ENCODE measurements at places on chromosomes 4 and X.

GRCh38 chrX:39475372-39475771, 622.4 kb downstream of the BCOR start:
- DNase-seq = no peak

GRCh38 chrX:123475068-123475724, 257.7 kb downstream of the THOC2 start:
- DNase-seq = no peak

- DNase-seq = no peak
Measured at GRCh38 chrX:20680998-20681397, 414.3 kb upstream of the RPS6KA3 start.

- no peak for DNase-seq
Measured at GRCh38 chr4:80322716-80323115, 12.8 kb upstream of the CFAP299 start.

GRCh38 chr4:104559502-104559901, 64.8 kb upstream of the CXXC4 start:
- no peak for DNase-seq

- DNase-seq = no peak
Measured at GRCh38 chr4:136706942-136707341, 825.4 kb downstream of the PCDH18 start.

- DNase-seq = no peak
Measured at GRCh38 chr4:76272073-76272472, 20.6 kb downstream of the FAM47E start.

DNA sequence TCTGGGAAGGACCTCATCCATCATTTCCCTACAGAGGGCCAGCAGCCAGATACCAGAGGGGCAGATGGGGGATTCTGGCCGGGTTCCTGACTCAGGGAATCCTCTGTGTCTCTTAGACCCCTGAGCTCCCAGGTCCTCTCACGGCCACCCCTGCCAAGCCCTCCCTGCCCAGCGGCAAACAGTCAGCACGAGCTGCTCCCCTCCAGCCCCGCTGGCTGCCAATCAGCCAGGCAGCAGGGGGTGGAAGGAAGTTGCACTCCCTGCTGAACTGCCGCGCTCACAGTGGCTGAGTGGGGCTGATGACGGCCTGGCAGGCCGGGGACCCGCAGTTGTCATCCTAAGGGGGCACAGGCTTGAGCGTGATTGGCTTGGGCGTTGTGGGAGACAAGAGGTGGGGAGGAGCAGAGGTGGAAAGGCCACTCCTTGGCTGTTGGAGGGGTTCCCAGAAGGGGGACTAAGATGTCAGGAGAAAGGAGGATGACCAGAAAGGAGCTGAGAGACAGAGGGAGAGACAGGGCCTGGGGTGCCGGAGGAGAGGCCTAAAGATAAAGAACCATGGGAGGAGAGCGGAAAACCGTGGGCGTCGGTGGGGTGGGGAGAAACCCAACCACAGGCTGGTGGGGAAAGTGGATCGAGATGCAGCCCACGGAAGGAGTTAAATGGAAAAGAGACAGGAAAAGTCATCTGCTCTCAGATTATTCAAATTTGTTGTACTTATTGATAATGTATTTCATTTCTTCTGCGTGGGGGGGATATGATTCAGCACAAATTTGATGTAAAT, 4.4 kb upstream of the CCDC149 start:
- no peak for DNase-seq

DNA sequence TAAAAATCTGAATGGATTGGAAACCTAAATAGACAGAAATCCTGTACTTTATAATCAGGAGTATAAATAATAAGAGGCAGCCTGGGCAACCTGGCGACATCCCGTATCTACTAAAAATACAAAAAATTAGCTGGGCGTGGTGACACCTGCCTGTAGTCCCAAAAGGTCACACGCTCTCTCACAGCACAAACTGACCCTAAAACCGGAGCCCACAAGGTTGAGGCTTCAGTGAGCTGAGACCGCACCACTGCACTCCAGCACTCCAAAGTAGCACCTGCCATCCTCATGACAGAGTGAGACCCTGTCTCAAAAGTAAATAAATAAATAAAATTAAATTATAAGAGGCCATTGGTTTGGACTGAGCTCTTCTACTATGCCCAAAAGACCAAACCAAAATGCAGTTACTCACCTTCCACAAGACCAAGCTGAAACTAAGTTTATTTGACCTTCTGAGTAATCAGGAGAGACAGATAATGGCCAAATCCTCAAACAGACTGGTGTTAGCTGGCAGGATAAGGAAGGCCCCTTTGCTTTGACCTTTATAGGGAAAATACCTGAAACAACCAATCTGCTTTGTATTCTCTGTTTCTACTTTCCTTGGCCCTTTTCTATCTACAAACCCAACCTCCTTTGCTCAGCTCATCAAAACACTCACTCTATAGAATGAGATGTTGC, 3.2 kb upstream of the GRSF1 start:
- no peak for DNase-seq

- no peak for DNase-seq
Measured at GRCh38 chrX:17710871-17711301, 26.4 kb upstream of the SCML1 start.

DNA sequence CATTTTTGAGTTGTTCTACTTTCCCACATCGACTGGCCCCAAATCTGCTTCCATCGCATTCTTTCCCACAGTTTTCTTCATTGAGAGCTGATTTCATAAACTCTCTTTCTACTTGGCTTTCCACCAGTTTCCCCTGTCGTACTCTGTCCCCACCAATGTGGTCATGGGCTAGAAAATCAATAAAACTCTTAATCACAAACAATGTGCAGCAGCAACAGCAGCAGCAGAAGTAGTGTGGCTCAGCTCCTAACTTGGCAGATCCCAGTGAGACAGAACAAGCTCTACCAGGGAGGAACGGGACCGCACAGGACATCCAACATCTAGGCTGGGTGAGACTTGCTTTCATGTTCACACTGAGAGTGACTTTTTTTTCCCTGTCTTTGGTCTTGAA, 3.1 kb upstream of the SETD7 start:
- no peak for DNase-seq

GRCh38 chrX:23478056-23478455, 143.4 kb downstream of the PTCHD1 start:
- DNase-seq = no peak

DNA sequence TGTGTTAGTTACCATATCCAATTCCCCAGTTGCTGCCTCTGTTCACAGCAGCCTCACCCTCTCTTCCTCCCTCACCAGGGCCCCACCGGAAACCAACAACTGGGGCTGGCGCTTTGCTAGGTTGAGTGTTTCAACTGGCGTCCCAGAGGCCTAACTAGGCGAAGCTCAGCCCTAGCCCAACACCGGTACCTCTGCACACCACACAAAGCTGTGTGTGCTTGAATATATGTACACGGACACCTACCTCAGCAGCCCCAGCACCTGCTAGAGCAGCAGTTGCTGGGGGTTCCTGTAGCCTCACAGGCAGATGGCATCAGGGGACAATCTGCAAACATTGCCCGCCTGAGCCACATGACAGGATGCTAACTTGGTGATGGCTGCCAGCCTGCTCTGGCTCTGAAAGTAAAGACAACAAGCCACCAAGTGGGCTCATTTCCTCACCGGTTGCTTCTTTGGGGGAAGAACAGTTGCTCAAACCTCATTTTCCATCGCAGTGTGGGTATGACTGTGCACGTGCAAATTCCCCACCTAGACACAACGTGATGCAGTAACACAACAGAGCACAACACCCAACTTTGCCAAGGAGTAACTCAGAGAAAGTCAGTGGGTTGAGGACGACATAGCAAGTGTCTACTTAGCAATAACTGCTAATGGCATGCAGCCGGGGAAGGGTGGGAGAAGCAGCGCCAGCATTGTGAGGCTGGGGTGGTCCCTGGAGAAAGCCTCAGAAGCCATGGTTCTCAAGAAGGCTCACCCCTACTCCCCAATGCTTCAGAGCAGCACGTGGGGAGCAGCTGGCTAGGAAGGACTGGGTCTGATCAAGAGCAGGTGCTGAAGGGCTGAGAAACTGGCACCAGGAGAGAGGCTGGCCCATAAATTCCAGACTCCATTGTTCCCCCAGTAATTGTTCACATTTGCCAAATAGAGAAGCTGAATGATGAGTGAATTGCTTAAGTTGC, 139.5 kb downstream of the SH3KBP1 start:
- DNase-seq = no peak

GRCh38 chr4:150976478-150977118, 38.5 kb downstream of the LRBA start:
- DNase-seq = no peak

DNA sequence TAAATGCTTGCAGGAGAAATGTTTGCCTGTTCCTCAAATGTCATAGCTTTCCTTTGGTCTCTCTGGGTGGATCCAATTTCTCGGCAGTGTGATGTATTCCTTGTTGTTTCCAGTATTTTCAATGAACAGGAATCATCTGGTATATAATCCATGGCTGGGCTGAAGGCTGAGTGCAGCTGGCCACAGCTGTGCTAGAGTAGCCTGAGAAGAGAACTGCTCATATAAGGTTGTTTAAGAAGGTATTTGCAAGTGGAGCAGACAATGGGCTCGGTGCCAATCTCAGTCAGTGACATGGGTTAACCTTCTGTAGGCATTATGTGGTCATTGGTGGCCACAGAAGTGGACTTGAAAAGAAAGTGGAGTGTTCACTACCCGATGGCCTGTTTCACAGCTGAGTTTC, 390.3 kb downstream of the SPRY1 start:
- no peak for DNase-seq

DNA sequence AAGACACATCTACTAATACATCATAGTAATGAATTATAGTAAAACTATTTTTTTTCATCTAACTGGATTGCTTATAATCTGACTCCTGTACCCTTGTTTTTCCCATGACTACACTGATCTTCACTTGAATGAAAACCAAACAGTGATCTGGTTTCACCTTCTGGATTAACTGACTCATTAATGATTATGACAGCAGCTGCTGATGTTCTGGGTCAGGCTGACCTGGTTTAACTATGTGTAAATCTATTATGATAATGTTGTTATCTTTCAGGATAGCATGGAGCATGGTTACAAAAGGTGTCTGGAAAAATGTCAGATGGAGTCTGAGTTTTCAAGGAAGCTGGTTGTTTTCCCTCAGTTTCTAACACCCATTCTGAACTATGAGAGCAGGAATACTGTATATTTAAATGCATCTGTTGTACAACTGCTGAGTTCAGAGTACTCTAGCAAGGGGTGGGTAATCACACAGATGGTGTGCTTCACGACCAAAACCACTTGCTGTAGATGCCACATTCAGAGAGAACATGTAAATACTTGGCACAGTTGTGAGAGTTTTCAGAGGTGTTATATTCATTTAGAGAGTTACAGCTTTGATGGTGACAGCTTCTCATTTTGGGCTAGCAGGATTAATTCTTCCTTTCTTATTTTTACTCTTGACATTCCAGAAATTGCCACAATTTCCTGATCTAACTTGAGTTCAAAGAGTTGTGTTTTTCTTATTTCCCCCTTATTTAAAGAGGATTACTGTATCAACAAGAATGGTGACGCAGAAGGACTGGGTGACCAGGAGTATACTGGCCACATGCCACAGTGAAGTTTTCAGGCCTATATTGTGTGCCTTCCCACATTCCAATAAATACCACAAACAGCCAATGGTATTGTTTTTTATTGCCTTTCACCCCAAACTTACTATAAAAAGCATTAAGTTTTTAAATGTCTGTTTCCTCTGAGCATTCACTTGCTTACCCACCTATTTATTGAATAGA, 249.7 kb upstream of the TET2 start:
- DNase-seq = no peak

GRCh38 chr4:98467627-98468072, 190.8 kb downstream of the TSPAN5 start:
- peak; percentile 73 for DNase-seq

- DNase-seq = peak; percentile 17
Measured at GRCh38 chr4:7335344-7336066, 99.2 kb downstream of the PSAPL1 start.

- no peak for DNase-seq
Measured at GRCh38 chrX:69128588-69128987, 36.7 kb downstream of the PJA1 start.

DNA sequence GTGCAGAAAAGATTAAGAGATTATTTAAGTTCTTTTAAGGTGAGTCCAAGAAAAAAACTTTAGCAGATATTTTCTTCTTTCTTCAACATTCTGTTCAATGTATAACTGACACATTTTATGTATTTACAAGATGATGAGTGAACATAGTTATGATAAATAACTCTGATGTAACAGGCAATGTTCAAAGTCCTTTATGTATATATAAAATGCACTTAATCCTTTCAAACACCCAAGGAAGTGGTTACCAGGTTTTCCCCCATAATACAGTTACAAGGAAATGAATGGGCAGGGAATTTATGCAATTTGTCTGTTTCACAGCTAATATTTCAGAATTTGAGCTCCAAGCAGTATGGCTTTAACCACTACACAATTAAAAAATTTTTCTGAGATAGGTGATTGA, 8.2 kb downstream of the CXCL3 start:
- DNase-seq = no peak

DNA sequence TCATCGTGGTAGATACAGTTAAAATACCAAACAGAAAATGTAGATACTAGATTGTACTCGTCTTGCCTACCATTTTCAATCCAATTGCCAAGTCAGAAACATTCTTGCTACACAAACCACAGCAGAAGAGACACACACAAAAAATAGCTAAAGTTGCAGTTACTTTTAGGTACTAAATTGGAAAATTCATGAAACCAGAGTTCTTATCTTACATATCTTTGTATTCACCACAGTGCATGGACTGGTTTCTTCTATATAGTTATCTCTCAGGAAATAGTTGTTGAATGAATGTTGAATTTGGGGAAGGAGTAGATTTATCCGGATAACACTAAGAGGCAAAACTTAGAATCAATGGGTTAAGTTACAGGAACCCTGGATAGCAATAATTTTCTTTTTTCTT, 14.2 kb downstream of the COL4A5 start:
- no peak for DNase-seq

GRCh38 chr4:116489739-116490138, 595.6 kb downstream of the TRAM1L1 start:
- no peak for DNase-seq

DNA sequence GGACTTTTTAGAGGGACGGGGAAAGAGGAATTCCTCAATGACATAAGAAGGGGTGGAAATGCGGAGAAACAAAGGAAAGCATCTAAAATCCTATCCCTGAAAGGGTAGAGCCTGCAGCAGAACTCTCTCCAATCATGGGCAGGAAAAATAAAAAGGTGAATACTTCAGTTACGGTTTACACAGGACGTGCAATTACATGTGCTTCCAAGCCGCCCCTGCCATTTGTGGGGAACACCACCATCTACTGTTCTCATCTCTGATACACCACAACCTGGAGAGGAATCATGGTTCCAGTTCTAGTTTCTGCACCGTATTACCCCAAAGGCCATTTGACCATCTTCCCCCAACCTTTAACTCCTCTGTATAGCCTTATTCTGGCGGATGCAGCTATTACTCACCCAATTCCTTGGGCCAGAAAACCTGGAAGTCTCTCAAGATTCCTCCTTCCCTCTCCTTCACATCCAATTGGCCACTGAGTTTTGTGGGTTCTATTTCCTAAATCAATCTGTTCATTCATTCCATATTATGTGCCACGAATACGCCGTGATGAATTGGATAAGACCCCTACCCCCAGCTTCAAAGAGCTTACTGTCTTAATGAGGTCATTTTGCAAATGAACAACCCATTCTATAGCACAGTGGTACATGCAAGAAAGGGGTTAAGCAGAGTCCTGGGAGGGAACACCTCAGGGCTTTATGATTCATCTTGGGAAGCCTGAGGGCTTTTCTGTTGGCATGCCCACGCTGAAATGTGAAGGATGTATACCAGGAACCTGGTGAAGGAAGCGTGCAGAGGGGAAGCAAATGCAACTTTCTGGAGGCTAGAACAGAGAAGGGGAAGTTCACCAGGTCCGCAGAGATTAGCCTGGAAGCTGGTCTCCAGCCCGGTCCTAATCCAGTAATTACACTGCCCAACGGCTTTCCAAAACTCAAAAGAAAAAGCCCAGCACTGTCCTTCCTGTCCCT, 1.4 kb upstream of the MSL3 start:
- no peak for DNase-seq

- no peak for DNase-seq
Measured at GRCh38 chrX:72100824-72101351, 30.8 kb downstream of the RTL5 start.

Measured in hematopoietic multipotent progenitor cell treated with erythropoietin and hydrocortisone succinate and interleukin-3 and kit ligand, for 15 days (in vitro differentiated cells).